ENCODE measurements at places on chromosomes 16 and 17. TPM values are rescaled to one million over a fixed set of nuclear protein-coding genes. Genes with fewer than 3 reads are reported as not detected.

Gene NECAB2
- 0.53 TPM for total RNA-seq

Gene IL17C
- total RNA-seq: not detected

Gene PRKCB
- total RNA-seq: 1.4 TPM

Gene HOXB4
- 0.35 TPM for total RNA-seq

Gene IL34
- total RNA-seq: 8.4 TPM

Gene HASPIN
- total RNA-seq: 0.23 TPM

Gene HGS
- total RNA-seq: 53.1 TPM

Gene PRAC1
- total RNA-seq: not detected

Data from smooth muscle cell of the coronary artery (primary cell).